Mesenteric fat pad (tissue), 1 donor: ENCODE measurements at places on chromosomes 13 and 19.

DNA sequence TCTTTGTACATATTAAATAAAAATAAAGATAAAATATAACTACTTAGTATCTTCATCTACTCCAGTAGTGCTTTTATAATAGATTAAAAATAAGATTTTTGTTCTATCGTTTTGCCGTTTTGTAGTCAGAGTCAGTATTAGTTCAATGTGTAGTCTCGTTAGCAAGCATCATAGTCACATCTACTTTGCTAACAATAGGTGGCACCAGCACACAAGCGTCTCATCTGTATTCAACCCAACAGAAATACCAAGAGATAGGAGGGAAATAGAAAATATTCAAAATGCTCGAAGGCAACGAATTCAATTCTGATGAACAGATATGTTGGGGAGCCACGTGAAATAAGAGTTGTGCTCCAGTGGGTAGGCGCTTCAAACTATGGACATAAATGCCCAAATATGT, 21.4 kb upstream of the MICU2 start:
- no peak for DNase-seq

DNA sequence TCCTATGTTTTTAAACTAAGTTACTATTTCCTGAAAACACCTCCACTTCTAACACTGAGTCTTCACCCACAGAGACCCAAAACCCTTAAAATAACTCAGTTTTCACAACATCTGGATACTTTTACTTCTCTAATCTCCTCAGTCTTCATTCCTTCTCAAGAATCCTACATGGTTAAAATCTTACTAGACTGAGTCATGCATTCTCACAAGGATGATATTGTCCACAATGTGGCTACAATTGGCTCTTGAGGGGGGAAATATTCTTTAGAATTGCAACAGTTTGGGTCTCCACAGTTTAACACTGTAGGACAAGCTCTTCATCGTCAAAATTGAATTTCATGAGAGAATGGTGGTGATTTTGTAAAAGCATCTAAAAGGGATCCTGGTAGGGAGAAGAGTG, 397.1 kb downstream of the SLITRK5 start:
- DNase-seq: no peak

DNA sequence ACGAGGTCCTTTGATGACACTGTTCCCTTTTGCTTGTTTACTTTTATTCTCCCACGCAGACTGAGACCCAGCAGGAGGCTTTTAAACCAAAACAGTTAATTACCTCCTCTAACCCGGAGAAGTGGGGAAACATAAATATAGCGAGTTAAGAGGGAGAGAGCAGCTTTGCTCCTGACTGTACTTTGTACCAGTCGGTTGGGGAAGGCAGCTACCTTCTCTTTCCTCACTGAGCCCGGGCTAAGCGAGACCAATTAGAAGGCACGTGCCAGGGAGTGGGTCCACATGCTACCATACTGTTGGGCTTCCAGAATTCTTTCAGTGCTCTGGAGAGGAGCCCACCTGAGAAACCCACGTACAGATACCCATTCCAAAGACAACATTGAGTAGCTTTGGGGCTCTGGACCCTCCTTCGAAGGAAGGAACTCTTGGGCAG, 124.2 kb downstream of the ZIC5 start:
- DNase-seq: no peak

GRCh38 chr19:44741258-44741731, 7.2 kb upstream of the BCL3 start:
- no peak for DNase-seq

DNA sequence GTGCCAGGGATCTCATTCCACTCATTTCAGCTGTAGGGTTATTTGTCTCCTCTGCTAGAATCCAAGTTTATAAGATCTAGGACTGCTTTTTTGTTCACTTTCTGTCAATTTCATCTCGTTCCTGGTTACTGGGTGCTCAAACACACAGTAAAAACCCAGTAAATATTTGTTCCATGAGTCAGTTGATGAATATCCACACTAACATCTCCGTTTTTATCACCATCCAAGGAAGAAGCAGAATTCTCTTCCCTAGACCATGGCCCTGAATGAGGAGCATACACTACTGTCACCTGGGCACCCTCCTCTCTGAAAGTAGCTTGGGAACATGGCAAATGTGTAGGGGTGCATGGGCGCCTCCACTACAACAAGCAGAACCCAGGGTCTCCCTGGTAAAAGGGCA, 390.8 kb downstream of the FOXO1 start:
- no peak for DNase-seq

GRCh38 chr19:40632311-40633036, 31.3 kb downstream of the LTBP4 start:
- no peak for DNase-seq

- DNase-seq: no peak
These were observed 185.3 kb upstream of the ARGLU1 start for GRCh38 chr13:106753251-106753650.
